ENCODE measurements at places on chromosomes 5 and 9. TPM values are rescaled to one million over a fixed set of nuclear protein-coding genes. Genes with fewer than 3 reads are reported as not detected.

IFNA2 gene
- total RNA-seq, result not detected

GDA gene
- total RNA-seq, result 3.6 TPM

STING1 gene
- total RNA-seq, result 0.26 TPM

PCDHA6 gene
- 4.5 TPM for total RNA-seq

MLANA gene
- not detected for total RNA-seq

TMEM171 gene
- 0.42 TPM for total RNA-seq

SHC3 gene
- total RNA-seq, result 1.3 TPM

BTNL3 gene
- not detected for total RNA-seq

AK8 gene
- total RNA-seq, result 0.44 TPM

GRCh38 chr5:24804221-24804681, 159.5 kb upstream of the CDH10 start:
- H3K4me3 ChIP-seq, result no peak overlapping the region
- no peaks in the 10 kb centered on the region for H3K4me1 ChIP-seq
- H3K27me3 ChIP-seq, result no peaks in the 10 kb centered on the region
- DNase-seq, result no peak
